Activated naive CD8-positive, alpha-beta T cell treated with anti-CD3 and anti-CD28 coated beads, Interleukin-2, amount 10 ng/mL, durations not matched to agents 7 days and 5 days (primary cell): ENCODE measurements at places on chromosomes 2 and 18.
A peak's percentile ranks its signal among the peaks of the same experiment; 100 is the strongest.

GRCh38 chr2:228545748-228546145 is 364.3 kb upstream of the SPHKAP start:
- no peak overlapping the region for H3K27ac ChIP-seq
- no peak for DNase-seq
- H3K4me3 ChIP-seq: no peak overlapping the region
- no peaks in the 10 kb centered on the region for H3K27me3 ChIP-seq
- H3K36me3 ChIP-seq: no peaks in the 10 kb centered on the region

DNA sequence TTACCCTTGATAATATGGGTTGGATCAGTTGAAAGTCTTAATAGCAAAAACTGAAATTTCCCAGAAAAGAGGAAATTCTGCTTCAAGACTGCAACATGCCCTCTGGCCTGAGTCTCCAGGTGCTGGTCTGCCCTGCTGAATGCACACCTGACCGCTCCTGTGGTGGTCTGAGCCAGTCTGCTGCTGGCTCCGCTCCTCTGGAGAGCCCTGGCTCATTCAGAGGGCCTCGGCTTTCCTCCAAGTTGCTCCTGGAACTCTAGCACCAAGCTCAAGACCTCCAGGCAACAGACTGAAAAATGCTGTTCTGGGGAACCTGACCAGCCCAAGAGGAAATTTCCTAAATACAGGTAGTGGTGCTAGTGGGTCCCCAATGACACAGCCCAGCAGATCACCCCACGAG is 64.8 kb downstream of the DIPK1C start:
- H3K27me3 ChIP-seq: peaks cover 11% of the 10 kb centered on the region
- H3K4me3 ChIP-seq: no peak overlapping the region
- no peaks in the 10 kb centered on the region for H3K36me3 ChIP-seq
- peaks cover 12% of the 10 kb centered on the region for H3K4me1 ChIP-seq
- DNase-seq: no peak

- H3K4me1 ChIP-seq: no peaks in the 10 kb centered on the region
- DNase-seq: no peak
- no peak overlapping the region for H3K27ac ChIP-seq
- H3K4me3 ChIP-seq: no peak overlapping the region
- no peaks in the 10 kb centered on the region for H3K27me3 ChIP-seq
Observed at GRCh38 chr18:7711495-7711894, 144.4 kb downstream of the PTPRM start.

DNA sequence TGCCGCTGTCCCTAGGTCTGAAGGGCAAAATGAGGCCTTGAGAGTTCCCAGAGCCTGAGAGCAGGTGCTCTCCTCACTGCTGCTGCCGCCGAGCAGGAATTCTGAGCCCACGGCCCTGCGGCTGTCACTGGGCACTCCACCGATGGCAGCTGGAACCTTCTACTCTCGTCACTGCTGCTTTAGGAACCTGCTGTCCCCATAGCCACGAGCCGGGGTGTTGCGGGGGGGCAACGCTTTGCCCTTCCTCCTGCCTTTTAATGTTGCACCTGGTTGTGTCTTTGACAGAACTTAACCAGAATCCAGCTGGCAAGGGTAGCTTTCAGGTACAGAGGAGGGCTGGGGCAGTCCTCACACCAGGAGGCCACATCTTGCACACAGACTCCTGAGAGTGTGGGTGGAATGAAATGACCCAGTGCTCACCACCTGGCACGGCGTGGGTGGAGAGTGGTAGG is 32.3 kb downstream of the NCK2 start:
- peaks cover 78% of the 10 kb centered on the region for H3K4me1 ChIP-seq
- H3K27ac ChIP-seq: peak overlapping the region; percentile 72
- peaks cover 25% of the 10 kb centered on the region for H3K36me3 ChIP-seq
- H3K27me3 ChIP-seq: no peaks in the 10 kb centered on the region
- H3K4me3 ChIP-seq: peak overlapping the region; percentile 80

DNA sequence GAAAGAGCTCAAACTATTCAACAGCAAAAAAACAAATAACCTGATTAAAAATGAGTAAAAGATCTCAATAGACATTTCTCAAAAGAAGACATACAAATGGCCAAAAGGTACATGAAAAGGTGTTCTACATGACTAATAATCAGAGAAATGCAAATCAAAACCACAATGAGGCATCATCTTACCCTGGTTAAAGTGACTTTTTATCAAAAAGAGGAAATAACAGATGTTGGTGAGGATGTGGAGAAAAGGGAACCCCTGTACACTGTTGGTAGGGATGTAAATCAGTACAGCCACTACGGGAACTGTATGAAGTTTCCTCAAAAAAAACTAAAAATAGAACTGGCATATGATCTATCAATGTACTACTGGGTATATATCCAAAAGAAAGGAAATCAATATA is 39.8 kb upstream of the TMEM163 start:
- H3K4me1 ChIP-seq: peaks cover 2% of the 10 kb centered on the region
- no peak overlapping the region for H3K4me3 ChIP-seq
- peaks cover 42% of the 10 kb centered on the region for H3K27me3 ChIP-seq

DNA sequence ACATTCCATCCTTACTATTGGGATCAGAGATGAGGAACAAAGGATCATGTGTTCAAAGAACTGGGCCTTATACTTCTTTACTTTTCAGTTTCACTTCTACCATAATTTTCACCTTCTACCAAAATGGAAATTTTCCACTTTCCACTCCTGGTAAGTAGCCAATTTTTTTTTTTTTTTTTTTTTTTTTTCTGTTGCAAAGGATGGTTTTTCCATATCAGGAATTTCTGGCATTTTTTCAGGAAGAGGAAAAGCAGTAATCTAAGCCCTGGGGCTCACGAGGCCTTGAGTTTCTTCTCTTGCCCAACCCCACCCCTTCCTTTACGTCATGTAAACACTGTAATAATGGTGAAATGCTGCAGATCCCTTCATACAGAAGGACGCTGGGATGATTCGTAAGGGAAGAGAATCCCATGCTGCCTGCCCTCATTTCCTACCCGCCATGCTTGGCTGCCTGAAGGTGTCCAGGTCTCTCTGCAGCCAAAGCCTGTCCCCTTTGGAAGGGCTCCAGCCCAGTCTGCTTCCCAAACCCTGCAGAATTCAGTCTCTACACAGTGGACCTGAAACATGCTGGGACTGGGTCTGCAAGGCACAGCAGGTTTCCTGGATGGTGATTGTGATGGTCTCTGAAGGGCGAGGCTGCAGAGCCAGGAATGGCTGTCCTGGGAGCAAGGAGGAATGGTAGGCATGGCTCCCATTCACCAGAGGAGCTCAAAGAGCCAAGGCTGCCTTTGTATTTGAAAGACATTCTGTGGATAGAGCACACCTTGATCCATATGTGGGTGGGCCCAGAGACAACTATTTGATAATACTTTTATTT is 57.0 kb downstream of the EFR3B start:
- no peaks in the 10 kb centered on the region for H3K36me3 ChIP-seq
- H3K27ac ChIP-seq: no peak overlapping the region
- peaks cover 6% of the 10 kb centered on the region for H3K27me3 ChIP-seq
- no peak for DNase-seq
- no peak overlapping the region for H3K4me3 ChIP-seq

- H3K4me1 ChIP-seq: peaks cover 9% of the 10 kb centered on the region
- H3K27ac ChIP-seq: peak within 1 kb of the TSS; percentile 68
- H3K36me3 ChIP-seq: no peaks in the 10 kb centered on the region
- H3K27me3 ChIP-seq: peaks cover 51% of the 10 kb centered on the region
- peak within 1 kb of the TSS; percentile 80 for H3K4me3 ChIP-seq
Observed at GRCh38 chr18:61892683-61893308, at the start of gene RNF152. Gene RNF152, minus strand, starts transcription at chr18:61893007. Its CDS starts 76,544 bp downstream, at chr18:61816463.

GRCh38 chr18:74281980-74282754 is 9.6 kb downstream of the CYB5A start:
- no peak for DNase-seq
- H3K4me3 ChIP-seq: no peak overlapping the region
- peaks cover 17% of the 10 kb centered on the region for H3K4me1 ChIP-seq
- H3K27me3 ChIP-seq: no peaks in the 10 kb centered on the region

- peaks cover 1% of the 10 kb centered on the region for H3K36me3 ChIP-seq
- no peak overlapping the region for H3K4me3 ChIP-seq
- H3K4me1 ChIP-seq: no peaks in the 10 kb centered on the region
- no peak overlapping the region for H3K27ac ChIP-seq
- H3K27me3 ChIP-seq: peaks cover 75% of the 10 kb centered on the region
Observed at GRCh38 chr2:240095556-240096523, 40.3 kb downstream of the COPS9 start.

- no peak overlapping the region for H3K27ac ChIP-seq
- H3K4me3 ChIP-seq: no peak overlapping the region
- no peaks in the 10 kb centered on the region for H3K4me1 ChIP-seq
- no peaks in the 10 kb centered on the region for H3K36me3 ChIP-seq
Observed at GRCh38 chr18:41745166-41746049, 209.6 kb upstream of the PIK3C3 start.
